Stimulated activated CD4-positive, alpha-beta T cell treated with anti-CD3 and anti-CD28 coated beads, Interleukin-12 subunit alpha, Interleukin-12 subunit beta, amount 100 ng/mL, for 4 hours (primary cell): ENCODE measurements at places on chromosomes 4 and X.

DNA sequence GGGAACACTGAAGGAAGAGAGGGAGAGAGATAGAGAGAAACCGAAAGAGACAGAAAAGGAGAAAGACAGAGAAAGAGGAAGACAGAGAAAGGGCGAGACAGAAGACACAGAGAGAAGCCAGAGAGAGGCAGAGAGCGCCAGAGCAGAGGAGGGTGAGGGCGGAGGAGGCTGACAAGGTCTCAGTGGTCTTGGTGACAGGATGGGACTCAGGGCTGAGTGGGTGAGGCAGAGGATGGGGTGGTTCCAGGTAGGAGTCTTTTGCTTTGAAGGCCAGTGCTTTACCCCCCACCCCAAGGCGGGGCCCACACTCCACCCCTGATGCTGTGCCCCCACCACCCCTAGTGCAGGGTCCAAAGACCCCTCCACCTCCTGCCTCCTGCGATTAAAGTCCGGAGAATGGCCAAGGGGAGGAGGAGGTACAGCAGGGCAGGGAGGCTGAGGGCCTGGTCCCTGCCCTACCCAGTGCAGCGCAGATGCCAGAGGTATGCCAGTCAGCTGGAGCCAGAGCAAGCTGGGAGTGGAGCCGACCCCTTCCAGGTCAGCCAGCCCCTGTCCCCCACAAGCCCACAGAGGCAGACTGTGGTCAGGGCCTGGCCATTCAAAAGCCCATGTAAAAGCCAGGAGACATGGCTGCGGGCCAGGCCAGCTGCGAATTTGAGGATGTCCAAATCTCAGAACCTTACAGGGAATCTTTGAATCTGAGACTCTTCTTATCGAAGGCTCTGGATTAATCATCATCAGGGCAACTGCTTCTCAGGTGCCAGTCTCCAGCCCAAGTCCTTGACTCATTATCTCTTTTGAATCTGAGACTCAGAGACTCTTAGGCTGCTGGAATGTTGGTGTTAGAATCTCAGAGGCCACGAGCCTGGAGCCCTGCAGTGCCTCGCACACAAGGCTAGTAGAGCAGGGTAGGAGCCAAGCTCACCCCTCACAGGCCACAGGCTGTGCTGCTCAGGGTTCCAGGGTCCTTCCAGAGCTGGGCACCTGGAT is 758 bp downstream of the IQSEC2 start:
- no peak for DNase-seq

DNA sequence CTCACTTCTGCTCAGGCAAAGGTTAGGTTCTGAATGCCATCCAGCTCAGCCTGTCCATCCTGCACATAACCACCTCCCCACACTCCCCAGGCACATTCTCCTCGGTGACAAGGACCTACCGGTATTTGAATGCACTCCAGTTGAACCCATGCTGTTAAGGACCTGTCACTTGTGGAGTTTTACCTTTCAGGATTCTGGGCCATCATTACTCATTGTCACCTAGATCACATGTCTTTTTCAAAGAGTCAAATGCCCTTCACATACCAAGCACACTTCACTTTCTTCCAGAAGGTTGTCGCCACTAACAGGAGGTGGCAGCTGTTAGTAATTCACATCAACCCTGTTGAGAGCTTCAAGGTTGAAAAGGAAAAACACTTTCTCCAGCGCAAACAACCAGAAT is 218.3 kb downstream of the SOWAHB start:
- no peak for DNase-seq

GRCh38 chr4:75547647-75548387 is 8.0 kb upstream of the ODAPH start:
- no peak for DNase-seq

DNA sequence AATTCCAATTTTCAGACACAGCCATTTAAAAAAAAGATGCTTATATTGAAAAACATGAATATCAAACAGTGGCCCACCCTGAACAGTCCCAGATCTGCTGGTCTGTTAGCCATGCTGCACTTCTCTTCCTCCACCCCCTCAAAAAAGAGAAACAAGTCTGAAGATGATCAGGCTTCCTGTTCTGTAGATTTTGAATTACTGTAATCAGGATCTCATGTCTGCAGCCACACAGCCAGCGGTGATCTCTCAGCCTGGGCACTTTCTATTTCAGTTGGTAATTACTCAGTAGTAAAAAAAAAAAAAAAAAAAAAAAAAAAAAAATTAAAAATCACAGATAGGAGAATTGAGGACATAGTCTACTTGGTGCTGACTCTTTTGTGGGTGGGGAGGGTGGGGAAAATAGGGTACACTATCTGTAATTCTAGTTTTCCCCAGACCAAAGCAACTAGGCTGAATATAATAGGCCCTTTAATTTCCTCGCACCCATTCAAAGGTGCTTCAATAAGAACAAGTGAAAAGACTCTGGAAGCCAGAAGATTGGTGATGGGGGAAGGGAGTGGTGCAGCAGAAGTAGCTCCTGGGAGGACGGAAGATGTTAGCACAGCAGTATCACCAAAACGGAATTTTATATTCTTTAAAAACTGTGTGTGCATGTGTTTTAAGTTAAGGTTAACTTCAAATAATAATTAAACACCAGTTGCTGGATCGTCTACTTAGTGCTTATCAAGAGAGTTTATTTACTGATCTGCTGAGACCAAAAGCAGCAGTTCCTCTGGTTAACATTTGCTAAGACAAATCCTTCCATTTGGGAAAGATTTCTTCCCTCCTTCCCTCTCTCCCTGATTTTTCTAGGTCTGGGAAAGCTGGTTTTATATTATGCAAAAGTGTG is 47.0 kb downstream of the SPRY1 start:
- no peak for DNase-seq

DNA sequence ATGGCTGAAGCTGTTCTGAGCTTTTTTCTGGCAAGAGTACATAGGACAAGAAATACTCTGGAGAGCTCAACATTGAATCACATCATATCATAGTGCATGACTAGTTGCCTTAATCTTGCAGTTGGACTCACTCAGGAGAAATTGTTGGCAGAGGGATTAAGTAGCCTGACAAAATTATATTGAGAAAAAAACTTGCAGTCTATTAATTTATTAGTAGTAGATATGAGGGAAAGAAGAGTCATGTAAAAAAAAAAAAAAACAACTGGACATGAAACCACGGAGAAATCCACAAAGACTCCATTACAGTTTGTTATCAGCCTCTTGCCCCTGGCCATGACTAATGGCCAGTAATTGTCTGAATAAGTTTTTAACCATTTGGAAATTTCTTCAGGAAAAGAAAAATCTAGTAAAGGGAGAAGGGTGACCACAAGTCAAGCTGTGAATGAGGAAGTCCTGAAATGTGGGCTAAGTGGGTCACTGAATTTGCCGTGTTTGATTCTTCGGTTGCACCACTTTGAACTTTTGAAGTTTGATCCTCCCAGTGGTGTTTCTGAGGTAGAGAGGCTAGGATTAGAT is 45.6 kb downstream of the FHL1 start:
- no peak for DNase-seq

- DNase-seq = no peak
Observed at GRCh38 chr4:112938461-112939058, 110.9 kb upstream of the ANK2 start.

DNA sequence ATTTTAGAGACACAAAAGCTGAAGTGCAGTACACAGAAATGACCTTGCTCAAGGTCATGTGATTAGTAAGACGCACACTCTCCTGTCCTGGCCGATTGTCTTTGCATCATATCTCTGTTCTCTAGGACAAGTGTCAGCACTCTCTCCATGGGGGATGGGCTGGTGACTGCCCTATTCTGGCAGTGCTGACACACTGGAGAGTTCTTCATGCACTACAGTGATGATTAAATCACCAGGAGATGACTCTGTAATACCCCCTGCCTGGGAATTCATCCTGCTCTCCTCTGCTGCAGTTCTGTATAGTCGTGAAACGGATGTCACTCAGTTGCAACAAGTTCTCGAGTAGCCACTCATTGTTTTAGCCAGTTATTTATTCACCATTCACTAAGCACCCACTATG is 5.3 kb upstream of the SHISA3 start:
- DNase-seq = no peak

DNA sequence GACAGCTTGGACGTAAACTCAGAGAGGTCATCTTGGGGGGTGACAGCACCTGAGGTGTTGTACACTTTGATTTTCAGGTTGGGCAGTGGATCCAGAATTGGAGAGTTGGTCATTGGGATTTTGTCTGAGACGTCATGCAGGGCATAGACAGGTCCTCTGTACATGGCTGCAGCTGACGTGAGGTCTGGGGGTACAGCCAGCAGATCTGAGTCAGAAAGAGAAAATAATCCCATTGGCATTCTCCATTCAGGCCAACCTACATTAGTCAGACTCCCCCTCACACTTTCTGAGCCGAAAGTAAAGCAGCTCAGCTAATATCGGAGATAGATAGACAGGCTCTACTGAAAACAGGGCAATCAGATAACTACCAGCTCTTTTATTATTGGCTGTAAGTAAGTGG is 329.7 kb downstream of the UNC5C start:
- DNase-seq = no peak

DNA sequence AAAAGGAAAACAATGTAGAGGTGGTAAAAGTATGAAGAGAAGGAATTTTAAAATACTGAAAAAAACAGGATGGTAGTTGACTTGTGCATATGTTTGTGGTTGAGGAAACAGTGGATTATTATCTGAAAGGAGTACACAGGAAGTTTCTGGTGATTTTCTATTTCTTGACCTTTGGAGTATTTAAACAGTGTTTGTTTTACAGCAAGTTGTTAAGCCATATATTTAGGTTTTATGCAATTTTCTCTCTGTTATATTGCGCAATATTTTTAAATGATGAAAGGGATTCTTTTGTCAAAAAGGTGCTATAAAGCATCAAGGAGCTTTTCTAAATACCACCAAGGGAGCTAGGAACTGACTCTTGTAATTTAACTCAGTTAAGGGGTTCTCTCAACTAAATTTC is 343.1 kb upstream of the MAOA start:
- DNase-seq = no peak

GRCh38 chrX:137988470-137988869 is 422.5 kb downstream of the ZIC3 start:
- DNase-seq = no peak

- no peak for DNase-seq
Observed at GRCh38 chr4:139873111-139873860, 207.7 kb downstream of the MGST2 start.

GRCh38 chrX:132745593-132745992 is 212.8 kb downstream of the HS6ST2 start:
- DNase-seq = no peak

DNA sequence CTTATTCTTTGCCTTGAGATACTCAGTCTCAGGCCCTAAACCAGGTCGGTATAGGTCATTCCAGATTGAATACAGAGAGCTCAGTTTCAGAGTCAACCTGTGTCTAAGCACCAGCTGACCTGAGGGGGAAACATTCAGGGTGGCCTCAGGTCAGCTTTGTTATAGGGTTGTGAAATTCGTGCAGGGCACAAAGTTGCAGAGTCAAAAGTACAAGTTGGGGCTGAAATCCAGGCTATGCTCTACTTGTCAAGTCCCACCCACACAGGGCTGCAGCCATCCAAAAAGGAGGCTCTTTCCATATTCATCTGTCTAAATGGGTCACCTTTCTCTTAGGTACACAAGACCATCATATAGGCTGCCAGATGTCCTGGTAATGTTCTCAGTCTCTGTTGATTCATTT is 89.7 kb downstream of the ITIH6 start:
- no peak for DNase-seq

DNA sequence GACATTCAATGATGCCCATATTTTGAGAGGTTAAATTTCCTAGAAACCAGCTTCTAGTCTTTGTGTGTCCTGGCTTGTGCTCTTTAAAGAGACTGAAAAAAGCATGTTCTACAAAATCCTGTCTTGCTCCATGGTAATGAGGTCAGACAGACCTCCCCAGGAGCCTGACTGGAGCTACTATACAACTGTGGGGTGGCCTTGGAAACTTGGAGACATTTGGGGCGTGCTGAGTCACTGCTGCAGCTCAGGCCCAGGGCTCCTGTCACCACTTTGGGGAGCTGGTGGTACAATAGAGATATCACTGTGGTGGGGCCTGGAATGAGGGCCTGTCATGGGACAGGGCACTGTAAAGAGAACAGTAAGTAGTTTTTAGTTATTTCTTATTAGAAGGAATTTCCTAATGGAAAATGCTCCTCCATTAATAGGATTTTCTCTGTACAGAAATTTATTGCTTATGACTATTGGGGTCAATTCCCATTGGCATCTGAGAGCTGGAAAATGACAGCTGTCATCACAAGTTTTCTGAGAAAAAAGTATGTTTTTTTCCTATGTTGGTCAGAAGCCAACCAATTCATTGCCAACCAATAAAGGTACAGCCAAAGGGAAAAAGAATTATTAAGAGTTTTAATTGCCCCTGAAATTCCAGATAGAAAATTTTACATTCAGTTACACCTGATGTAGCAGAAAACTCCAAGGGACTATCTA is 207.4 kb upstream of the JADE1 start:
- DNase-seq = no peak

DNA sequence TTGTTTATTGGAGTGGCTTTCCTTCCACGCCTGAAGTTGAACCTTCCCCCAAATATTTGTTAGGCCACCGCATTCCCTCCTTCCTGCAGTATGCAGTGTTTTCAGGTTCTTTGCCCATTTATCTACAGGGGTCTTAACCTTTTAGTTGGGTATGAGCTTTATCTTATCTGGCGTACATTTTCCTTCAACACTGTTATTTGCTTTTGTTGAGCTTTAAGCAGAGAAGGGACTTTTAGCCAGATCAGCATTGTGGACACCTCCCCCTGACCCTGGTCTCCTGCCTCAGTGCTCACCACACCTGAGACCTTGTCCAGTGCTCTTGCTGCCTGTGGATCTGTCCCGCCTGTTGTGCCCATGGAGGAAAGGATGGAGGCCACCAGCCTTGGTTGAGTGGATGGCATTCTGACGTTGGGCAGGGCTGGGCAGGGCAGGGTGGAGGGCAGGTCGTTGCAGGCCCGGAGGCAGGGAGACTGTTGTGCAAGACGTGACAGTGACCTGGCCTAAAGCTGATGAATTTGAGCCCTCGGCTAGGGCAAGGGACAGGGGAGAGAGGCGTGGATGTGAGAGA is 998 bp upstream of the DUSP9 start:
- DNase-seq = no peak

DNA sequence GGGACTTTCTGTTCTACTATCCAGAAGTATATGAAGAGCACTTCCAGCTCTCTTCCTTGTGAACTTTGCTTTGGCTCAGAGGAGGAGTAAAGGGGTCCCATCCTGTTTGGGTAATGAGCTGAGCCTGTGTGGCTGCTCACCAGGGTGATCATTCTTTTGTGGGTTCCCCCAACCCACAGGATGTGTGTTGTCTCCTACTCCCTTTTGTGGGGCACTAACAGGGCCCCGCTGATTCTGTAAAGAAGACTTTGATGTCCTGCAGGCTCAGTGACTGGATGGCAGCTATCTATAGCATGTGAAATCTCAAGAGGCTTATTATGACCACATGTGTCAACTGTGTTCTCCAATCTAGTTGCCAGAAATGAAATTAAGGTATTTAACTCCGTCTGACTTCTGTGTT is 40.8 kb downstream of the ZNF518B start:
- no peak for DNase-seq

GRCh38 chr4:102196221-102196620 is 149.1 kb downstream of the SLC39A8 start:
- DNase-seq = no peak

- no peak for DNase-seq
Observed at GRCh38 chr4:114103908-114104307, 124.5 kb upstream of the ARSJ start.
